ENCODE measurements at places on chromosomes 3 and 15.

DNA sequence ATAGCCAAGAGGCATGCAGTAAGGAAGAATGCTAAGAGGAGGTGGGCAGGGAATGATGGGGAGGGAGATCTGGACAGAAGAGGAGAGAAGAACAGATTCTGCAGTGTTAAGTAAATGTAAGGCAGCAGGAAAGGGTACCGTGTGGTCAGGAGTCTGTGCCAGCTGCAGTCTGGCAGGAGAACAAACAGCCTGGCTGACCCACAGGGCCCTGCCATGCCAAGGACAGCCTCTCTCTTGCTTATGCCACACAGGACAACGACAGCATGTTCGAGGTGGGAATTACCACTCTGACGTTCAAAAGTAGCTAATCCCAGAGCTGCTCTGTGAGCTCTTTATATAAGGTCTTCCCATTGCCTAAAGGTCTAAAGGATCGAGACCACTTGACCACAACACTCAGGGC, 31.3 kb downstream of the DAPK2 start:
- no peak for DNase-seq

GRCh38 chr15:33089878-33090757, 104.4 kb downstream of the FMN1 start:
- DNase-seq: no peak

DNA sequence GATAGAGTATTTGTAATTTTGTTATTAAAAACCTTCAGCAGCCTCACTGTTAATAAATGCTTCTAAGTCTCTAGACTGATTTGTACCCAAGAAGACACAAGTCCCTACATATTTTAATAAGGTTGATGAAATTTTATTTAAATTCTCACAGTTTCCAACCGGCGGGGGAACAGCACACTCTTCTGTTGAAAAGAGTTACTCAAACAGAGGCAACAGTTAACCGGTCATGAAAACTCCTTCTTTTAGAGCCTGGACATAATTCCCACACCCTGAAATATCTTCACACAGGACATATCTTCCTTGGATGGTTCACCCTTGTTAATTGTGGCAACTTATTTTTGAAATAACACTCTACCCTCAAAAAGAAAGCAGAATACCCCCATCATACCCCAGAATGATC, 278.8 kb downstream of the FOXP1 start:
- DNase-seq: no peak

DNA sequence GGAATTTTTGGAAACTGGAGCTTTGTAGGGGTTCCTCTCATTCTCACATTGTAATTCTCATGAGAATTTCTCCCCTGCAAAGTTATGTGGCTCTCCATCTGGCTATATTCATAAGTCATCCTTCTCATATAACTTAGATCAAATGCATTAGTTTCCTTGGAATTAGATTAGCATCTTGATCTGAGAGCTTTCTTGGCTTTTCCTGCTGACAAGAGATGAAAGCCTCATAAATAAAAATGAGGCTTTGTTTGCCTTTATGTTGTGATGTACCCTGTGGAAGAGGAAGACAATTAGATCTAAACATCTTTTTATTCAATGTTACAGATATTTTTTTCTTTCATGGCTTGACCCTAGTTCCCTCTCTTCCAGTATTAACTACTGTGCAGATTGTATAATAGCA, 165.4 kb upstream of the ZPLD1 start:
- DNase-seq: no peak

GRCh38 chr3:50215529-50215928, 10.5 kb downstream of the SLC38A3 start:
- no peak for DNase-seq

DNA sequence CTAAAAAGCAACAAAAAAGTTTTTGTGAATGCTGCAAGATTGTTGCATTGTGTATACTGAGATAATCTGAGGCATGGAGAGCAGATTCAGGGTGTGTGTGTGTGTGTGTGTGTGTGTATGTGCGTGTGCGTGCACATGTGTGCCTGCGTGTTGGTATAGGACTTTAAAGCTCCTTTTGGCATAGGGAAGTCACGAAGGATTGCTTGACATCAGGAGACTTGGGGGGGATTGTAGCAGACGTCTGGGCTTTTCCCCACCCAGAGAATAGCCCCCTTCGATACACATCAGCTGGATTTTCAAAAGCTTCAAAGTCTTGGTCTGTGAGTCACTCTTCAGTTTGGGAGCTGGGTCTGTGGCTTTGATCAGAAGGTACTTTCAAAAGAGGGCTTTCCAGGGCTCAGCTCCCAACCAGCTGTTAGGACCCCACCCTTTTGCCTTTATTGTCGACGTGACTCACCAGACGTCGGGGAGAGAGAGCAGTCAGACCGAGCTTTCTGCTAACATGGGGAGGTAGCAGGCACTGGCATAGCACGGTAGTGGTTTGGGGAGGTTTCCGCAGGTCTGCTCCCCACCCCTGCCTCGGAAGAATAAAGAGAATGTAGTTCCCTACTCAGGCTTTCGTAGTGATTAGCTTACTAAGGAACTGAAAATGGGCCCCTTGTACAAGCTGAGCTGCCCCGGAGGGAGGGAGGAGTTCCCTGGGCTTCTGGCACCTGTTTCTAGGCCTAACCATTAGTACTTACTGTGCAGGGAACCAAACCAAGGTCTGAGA, 4.7 kb downstream of the BHLHE40 start:
- DNase-seq: peak; percentile 77

- peak; percentile 62 for DNase-seq
Observed at GRCh38 chr3:50573566-50574443, 4.5 kb downstream of the HEMK1 start.

DNA sequence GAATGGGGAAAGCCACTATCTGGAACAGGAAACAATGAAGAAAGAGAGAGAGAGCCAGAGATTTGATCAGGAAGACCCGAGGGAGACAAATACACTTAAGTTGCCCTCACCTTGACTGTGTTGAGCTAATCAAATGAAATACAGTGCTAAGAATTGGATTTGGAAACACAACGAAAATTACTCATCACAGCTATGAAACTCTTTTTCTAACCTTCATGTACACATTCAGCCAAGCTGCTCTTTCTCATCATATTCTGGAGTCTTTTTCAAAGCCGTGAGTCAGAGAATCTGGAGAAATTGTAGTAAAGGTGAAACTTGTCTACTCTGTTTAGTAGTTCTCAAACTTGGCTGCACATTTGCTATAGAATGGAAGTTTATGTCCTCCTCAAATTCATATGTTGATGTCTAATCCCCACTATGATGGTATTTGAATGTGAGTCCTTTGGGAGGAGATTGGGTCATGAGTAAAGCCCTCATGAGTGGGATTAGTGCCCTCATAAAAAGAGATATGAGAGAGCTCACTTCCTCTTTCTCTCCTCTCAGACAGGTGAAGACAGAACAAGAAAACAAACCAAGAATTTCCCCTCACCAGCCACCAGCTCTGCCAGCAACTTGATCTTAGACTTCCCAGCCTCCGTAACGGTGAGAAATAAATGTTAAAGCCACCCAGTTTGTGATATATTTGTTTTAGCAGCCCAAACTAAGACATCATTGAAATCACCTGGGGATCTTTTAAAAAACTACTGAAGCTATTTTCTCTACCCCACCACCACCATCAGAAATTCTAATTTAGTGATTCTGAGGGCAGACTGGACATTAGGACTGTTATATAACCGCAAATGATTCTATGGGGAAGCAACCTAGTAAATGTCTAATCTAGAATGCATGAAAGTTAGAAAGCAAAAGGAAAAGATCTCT, 143.6 kb upstream of the GRM7 start:
- DNase-seq: no peak

GRCh38 chr3:183393625-183394024, 34.8 kb downstream of the MCF2L2 start:
- DNase-seq: no peak

DNA sequence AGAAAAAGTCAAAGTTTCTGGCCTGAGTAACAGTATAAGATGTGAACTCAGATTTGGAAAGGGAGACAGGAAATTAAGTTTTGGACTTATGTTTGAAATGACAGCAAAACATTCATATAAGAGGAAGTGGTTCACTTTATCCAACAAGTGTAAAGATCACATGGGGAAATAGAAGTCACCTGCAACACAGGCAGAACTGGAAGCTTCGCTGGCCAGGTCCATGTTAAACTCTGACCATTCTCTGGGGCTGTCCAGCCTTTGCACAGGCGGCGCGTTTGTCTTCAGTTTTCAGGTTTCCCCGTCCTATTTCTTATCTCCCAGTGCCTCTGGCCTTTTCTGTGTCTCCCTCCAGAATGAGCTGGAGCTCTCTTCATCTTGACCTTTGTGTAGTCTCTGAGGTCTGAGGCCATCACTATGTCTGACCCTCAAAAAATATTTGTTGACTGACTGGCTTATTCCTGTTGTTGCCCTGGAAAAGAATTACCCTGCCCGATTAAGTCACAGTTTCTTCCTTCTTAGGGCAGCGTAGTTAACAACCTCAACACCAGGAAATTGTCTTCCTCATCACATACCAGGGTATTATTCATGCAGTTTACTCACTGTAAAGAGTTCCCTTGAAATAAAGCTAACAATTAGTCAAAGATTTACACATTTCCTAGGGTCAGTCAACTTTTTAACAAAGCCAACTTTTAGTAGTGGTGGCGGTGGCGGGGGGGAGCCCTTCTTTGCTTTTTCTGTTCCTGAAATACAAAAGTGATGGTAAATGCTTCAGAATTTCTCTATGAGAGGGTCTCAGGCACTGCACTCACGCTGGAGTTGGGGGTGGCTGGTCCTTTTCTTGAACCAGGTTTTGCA, 959 bp upstream of the RASA2 start:
- peak; percentile 38 for DNase-seq

DNA sequence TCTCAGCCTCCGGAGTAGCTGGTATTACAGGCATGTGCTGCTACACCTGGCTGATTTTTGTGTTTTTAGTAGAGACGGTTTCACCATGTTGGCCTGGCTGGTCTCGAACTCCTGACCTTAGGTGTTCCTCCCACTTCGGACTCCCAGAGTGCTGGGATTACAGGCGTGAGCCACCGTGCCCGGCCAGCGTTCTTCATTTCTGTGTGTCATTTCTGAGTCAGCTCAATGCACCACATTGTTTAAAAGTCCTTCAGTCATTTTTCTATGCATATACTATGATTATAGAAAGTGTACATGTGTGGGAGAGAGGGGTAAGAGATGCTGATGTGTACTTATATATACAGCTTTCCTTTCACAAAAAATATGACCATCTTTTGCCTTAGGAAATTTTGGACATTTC, 2.1 kb downstream of the QTRT2 start:
- no peak for DNase-seq

DNA sequence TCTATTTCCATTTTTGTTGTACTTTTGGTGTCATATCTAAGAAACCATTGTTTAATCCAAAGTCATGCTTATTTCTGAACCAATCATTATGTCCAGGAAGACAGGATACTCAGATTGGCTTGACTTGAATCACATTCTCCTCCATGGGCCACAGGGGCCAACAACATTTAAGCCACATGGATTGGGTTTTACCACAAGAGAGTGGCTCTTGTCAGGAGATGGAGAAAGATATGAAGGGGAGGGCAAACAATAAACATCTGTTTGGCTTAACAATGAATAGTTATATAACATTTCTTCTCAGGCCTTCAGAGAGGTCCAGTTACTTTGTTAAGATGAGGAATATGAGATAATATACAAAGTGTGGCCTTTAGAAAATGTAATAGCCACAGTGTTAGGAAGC, 44.6 kb downstream of the GXYLT2 start:
- no peak for DNase-seq

DNA sequence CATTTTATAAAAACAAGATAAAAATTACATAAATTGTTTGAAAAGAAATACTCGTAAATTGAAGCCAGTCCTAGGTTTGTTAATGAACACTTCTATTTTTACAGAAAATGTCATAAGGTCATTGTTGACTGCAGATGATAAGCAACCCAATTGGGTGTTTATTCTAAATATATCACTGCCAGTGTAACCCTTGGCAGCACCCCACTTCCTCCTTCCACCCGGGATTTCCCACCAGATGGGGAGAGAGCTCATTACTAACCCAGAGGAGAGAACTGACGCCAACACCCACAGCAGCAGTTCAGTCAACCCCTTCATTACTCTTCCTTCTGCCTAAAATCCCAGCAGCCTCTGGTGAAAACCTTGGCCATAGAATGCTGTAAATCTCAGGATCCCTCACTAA, 307.6 kb downstream of the GAP43 start:
- no peak for DNase-seq

GRCh38 chr15:62691008-62691407, 351.5 kb upstream of the TPM1 start:
- DNase-seq: no peak

GRCh38 chr15:34620142-34620541, 36.7 kb upstream of the GOLGA8B start:
- no peak for DNase-seq

DNA sequence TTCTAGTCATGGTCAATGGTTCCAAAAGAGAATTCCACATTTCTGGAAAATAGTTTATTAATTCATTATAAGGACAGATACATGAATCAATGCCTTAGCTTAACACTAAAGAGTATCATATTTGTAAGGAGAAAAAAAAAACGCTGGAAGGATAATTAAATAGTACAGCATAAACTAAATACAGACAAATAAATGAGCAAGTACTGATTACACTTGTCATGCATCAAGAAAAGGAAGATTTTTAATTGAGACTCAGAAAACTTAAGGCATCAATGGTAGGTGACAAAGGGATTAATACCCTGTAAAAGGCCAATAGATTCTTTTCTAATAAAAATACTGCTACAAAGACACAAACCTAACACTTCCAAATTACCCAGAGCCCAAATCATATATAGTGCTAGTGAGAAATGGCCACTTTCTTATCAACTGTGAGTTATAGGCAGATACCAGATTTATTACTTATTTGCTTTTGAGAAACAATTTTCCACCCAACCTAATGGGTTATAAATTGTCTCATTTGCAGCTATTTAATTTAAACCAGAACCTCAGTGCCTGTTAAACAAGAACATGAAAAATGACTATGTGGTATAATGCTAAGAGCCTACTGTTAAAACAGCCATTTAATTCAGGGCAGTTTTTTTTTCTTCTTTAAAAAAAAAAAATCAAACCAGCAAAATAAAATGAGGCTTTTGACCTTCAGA, 3.8 kb upstream of the IGDCC3 start:
- DNase-seq: no peak

GRCh38 chr3:166457382-166457781, 620.2 kb upstream of the BCHE start:
- DNase-seq: no peak

DNA sequence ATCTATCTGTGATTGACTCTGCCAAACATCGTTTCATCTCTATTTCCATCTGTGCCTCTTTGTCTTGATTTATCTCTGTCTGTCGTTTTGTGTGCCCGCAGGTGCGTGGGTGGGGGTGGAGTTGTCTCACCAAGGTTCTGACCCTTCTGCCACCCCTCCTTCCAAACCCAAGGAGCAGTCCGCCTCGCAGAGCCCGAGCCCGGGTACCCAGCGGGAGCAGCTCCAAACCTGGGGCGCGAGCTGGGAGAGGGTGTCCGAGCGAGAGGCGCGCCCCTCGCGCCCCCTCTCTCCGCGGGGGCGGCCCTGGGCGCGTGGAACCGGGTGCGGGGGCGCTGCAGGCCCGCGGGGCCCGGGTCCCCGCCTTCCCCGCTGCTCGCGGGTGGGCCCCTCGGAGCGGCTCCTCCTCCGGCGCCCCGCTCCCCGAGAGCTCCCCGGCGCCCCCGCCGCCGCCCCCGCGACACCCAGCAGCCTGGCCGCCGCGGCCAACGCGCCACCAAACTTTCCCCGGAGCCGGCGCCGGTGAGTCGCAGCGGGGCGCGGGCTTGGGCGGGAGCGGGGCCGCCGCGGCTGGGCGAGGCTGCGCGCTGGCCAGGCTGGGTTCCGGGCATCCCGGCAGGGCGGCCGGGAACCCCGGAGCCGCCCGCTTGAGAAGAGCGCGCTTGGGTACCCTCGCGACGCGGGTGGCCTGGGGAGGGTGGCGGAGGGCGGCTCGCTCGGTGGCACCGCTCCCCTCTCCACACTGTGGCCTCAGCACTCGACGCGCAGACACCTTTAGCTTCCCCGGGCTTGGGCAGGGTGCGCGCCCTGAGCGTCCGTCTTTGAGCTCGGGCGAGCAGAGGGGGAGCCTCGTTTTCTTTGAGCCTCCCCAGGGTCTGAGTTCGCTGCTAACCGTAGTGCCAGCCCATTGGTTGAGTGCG, at the start of gene HRH1:
TSS of gene HRH1 (plus strand) at position 458 of the 917 bp plus-strand sequence. CDS start 104,545 bp downstream, outside the sequence.
- DNase-seq: no peak

Measured in activated T-cell treated with anti-CD3 and anti-CD28 coated beads, Interleukin-2, amount 50 U/mL, for 1 hour (primary cell).